ENCODE measurements at places on chromosomes 6 and 20.

DNA sequence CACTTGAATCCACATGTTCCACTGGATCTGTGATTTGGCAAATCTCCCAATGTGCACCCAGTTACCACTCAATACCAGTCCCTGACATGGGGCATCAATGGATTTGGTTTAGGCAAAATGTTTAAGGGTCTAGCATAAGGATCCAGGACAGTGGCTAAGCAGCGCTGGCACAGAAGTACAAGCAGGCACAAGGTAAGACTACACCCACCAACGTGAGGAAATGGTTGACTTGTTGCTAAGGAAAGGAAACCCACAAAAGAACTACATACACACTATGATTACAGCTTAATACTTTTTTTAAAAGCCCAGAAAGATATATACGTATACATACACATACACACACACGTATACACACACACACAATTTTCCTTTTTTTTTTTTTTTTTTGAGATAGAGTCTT lies 79.0 kb downstream of the DNAAF9 start:
- no peak for DNase-seq

DNA sequence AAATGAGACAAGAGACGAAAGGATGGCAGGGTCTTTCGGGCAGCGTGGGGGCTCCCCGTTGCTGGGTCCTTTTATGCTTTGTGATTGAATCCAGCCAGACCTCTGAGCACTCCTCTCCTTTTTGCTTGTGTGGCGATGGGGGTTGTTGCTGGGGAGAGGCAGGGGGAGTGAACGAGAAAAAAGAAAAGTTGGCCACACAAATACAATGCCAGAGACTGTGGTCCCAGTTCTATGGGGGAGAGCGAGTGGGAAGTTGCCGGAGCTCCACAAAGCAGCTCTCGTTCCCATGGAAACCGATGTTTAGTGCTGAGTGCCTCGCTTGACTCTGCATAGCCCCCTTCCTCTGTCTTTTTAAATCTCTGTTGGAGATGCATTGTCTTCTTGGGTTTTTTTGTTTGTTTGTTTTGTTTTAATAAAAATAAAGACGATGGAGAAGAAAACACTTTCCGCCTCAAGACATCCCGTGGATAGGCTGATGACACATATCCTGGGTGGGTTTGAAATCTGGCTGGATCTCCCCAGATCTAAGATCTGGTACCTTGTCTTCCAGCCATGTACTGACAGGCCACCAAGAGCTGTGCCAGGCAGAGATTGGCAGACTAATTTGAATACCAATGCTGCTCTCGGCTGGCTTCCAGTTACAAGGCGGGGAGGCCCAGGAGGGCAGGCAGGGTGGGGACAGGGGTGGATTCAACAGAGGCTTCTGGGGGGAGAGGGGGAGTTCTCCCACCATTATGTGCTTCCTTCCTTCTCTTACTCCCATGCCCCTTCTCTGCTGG lies 529.3 kb downstream of the QKI start:
- no peak for DNase-seq

- DNase-seq = no peak
Measured at GRCh38 chr20:40673442-40673841, 15.6 kb downstream of the MAFB start.

GRCh38 chr6:30888816-30889495 lies 4.6 kb downstream of the DDR1 start:
- no peak for DNase-seq

DNA sequence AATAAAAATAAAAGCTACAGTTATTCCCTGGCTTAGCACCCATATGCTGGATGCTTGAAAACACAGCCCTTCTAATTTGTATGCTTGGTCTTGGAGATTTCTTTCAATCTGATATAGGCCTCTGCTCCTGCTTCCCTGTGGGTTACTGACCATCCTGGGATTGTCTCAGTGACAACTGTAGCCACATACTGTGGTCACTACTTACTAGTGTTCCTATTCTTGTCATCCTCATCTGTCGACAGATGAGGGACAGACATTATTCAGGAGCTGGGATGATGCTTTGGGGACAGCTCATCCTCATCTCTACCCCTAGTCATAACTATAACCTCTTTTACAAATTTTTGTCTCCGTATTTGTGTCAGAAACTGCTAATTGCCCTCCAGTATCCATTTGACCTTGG lies 388.9 kb upstream of the MAP3K7 start:
- no peak for DNase-seq

- DNase-seq = no peak
Measured at GRCh38 chr6:23692184-23692583, 433.8 kb upstream of the NRSN1 start.

GRCh38 chr6:167157863-167158262 lies at the start of gene GPR31:
GPR31 (minus strand) TSS chr6:167157980; CDS start chr6:167157831, 149 bp downstream.
- DNase-seq = no peak

- no peak for DNase-seq
Measured at GRCh38 chr20:41055679-41056078, 27.1 kb downstream of the TOP1 start.

DNA sequence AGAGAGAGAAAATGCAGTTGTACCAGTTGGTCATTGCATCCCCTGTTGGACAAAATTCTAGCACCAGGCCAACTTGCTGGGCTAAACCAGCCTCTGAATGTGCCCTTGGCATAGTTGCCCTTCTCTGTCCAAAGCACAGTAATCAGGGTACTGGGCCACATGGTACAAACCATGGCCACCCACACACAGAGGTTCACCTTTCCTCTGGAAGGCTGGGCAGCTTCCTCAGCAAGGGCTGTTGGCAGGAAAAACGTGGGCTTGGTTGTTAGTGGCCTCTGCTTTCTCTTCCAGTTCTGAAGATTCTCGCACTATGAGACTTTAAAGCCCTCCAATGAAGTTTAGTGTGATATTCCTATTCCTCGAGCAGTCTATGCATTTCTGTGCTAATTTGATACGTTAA lies 706 bp downstream of the DDO start:
- no peak for DNase-seq

DNA sequence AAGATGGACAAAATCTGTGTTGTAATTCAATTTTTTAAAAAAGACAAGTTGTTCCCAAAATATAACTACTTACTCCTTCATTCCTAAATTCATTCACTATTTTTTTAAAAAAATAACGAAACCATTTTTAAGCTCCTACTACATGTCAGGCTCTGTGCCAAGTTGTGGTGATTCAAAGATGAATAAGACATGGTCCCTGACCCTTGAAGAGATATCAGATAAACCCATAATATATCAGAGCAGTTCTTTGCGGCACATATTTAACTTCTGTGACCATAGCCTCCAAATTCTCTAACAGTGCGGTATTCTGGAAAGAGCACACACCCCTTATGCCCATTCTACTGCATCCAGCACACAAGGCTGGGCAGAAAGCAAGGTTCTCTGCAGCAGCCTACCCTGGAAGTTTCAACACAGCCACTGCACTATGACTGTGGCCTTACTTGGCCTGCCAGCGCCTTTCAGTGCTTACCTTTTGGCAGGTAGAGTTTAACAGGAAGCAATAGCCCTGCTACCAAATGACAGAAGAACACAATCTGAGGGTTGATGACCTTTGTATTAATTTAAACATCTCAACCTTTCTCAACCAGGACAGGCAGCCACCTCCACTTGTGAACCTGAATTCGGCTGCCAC lies 406.5 kb downstream of the BTBD9 start:
- no peak for DNase-seq

DNA sequence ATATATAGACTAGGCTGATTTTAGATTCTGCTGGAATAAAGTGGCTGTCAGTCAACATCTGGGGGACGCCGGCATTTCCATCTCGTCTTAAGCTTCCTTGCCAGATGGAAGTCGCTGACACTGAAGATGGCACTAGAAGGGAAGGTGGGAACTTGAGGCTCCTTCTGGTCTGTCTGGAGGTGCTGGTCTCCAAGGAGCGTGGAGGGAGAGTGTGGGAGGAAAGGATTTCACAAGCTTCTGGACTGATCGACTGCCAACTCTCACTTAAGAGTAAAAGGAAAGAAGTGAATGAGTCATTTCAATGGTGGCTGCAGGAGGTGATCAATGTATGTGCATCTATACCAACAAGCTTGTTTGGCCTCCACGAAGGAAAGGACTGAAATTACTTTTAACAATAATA lies 40.4 kb downstream of the DUSP22 start:
- DNase-seq = no peak

DNA sequence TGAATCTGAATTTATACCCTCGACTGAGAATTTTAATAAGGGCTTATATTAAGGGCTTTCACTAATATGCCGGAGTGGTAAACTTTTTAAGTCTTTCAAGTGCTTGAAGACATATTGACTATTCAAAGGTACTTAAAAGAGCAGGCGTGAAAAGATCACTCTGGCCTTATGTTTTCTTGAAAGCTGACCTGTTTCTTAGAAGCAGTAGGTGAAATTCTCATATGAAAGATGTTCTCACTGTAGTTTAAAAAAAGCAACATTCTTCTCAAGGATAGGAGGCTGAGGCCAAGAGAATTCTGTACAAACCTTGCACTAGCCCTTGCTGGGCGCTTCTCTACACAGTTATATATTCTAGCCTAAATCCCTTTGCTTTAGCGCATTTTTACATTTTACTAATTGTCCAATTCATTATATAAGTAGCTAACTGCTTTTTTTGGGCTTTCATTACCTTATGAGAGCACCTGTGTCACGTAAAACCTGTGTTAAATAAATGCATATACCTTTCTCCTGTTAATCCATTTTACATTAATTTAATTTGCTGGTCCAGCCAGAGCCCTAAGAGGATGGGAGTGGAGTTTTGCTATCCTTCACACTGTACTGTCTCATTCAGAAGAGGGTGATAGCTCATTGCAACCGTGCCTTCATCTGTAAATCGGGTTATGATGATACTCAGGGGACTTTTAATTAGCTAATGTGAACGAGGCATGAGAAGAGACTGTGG lies 59.6 kb upstream of the HFE start:
- no peak for DNase-seq

GRCh38 chr6:13461805-13462204 lies 25.6 kb downstream of the GFOD1 start:
- no peak for DNase-seq

DNA sequence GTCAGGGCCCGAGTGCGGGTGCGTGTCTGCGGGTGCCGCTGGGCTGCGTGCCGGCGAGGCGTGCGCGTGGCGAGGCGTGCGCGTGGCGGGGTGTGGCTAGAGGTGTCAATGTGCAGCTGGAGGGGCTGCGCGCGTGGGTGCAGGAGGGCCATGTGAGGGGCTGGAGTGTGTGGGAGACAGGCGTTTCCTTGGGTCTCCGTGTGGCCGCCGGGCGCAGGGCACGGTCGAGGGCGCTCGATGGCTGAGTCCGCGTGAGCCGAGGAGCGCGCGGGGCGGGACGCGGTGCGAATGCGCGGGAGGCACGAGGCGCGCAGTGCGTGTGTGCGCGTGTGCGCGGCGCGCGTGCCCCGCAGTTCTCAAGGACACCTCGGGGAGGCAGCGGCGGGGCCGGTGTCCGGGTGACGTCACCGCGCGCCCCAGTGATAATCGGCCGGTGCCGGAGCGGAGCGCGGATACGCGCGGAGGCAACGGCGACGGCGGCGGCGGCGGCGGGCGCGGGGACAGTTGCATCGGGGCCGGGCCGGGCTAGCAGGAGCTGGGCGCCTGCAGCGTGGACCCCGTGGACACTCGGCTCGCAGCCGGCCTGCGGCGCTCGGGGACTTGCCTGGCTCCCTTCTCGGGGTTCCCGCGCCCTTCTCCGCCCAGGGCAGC lies 38.7 kb downstream of the YTHDF1 start:
- no peak for DNase-seq

DNA sequence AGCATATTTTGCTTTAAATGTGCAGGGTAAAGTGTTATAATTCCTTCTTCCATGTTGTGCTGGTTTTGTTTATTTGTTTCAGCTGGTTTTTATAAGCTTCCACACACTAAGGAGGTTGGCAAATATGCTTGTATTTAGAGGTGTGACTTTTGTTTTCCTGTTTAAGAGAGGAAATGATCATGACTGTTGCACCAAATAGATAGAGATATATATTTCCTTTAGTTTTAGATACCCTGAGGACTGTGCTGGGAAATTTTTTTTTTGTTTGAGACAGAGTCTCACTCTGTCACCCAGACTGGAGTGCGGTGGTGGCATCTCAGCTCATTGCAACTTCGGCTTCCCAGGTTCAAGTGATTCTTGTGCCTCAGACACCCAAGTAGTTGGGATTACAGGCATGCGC lies 5.8 kb downstream of the TBPL1 start:
- DNase-seq = no peak

GRCh38 chr6:7131390-7131789 lies 23.6 kb downstream of the RREB1 start:
- no peak for DNase-seq

DNA sequence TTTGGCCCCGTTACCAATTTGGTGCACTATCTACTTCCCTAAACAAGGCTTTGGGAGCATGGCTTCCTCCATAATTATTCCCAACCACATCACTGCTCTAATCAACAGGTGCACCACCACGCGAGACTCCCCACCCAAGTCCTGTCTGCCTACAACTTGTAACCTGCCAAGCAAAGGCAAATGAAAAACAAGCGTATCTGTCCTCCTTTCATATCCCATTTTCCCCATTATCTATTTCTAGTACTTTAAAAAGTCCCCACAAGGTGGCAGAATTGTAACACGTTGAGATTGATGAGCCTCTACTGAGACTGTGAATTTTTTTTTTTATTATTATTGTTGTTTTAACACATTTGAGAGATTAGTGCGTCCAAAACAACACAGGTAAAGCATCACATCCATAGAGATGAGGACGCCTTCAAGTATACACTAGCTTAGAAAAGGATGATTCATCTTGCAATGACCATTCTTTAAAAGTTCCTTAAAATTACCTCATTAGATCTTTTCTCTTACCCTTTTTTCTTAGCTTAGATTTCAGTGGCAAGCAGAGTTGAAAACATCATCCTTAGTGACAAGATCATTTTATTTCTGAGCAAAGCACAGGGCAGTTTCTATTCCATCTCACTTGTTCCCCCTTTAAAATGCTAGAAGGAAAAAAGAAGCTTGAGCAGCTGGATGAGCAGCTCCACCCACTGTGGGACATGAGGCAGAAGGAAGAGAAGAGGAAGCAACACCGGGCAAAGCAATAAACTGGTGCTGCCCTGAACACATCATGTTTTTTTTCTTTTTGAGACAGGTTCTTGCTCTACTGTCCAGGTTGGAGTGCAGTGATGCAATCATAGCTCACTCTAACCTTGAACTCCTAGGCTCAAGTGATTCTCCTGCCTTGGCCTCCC lies 210.8 kb downstream of the ARHGAP18 start:
- peak; percentile 35 for DNase-seq

DNA sequence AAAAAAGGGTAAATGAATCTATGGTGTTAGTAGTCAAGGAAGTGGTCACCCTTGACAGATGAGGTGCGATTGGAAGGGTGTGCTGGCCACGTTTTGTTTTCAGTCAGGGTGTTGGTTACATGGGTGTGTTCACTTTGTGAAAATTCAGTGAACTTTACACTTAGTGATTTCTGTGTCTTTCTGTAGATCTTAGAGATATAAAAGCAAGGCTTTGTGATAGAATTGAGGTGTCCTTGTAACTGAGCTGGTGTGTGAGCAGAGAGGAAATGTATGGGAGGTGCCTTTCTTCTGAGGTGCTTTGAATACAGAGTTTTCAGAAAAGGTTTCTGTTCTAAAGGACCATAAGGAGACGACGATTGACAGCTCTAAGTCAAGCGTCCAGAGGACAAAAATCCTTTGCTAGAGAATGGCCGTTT lies 90.5 kb downstream of the SAMD3 start:
- DNase-seq = no peak
